Cardiac septum (tissue), 1 donor: ENCODE measurements at places on chromosomes 3 and 15. TPM values are rescaled to one million over a fixed set of nuclear protein-coding genes. Genes with fewer than 3 reads are reported as not detected.

ERICH6 gene
- total RNA-seq, result 0.19 TPM

GRCh38 chr3:168876346-168877035 lies 780.8 kb upstream of the GOLIM4 start:
- no peak for DNase-seq

GRCh38 chr15:59833366-59833765 lies 144.2 kb upstream of the BNIP2 start:
- no peak for DNase-seq

DNA sequence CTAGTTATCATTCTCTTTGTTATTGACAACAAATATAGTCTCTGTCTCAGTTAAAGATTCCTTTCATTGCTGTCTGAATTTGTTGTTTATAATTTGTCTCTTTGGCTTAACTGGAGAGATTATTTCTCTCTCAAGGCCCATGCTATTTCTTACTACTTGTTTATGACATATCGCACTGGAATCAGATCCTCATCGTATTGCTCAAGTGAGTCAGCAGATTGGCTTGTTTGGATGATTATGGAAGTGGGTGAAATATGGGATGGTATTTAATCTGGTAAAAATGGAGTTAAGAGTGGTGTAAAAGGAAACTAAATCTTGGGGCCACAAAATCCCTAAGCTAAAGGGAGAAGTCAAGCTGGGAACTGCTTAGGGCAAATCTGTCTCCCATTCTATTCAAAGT lies 613.1 kb downstream of the SI start:
- DNase-seq, result no peak

ERC2 gene
- total RNA-seq, result 6.2 TPM

- DNase-seq, result no peak
Measured at GRCh38 chr3:112464264-112464663, 35.0 kb downstream of the BTLA start.

GRCh38 chr3:125418306-125418705 lies 43.2 kb upstream of the ZNF148 start:
- DNase-seq, result no peak

GRCh38 chr3:42520336-42520735 lies 17.9 kb downstream of the VIPR1 start:
- no peak for DNase-seq

- no peak for DNase-seq
Measured at GRCh38 chr3:119175872-119176756, 2.7 kb downstream of the UPK1B start.

- DNase-seq, result no peak
Measured at GRCh38 chr3:126445506-126445905, 30.2 kb downstream of the ZXDC start.

DNA sequence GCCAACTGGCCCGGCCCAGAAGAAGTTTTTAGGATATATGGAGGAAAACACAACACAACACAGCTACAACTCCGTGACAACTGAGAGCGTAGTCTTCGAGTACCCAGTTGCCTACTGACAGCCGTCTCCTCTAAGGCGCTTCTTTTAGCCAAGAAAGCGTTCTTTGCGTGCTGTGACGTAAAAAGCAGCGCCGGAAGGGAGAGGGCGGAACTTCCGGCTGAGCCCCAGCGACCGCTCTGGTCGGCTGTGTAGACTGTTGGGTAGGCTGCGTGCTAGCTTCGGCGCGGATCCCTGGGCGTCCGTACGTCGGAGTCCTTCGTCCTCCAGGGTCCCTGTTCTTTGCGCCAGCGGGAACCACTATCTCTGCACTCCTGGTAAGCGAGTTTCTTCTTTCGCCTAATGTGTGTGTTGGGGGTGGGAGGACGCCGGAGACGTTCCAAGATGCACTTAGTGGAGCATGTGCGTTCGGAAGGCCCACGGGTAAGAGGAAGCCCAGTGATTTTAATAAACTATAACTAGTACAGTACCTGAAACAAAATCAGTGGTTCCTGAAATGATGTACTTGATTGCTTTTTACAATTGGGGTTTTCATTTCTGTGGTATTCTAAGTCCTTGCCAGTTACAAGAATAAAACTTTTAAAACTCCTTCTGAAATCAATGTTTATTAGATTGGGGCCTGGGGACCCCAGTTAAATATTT lies at the start of gene TRMT10C:
TSS of gene TRMT10C (plus strand) at position 239 of the 699 bp plus-strand sequence. CDS start 2,914 bp downstream, outside the sequence.
- DNase-seq, result peak; percentile 97

SLC24A5 gene
- not detected for total RNA-seq

DNA sequence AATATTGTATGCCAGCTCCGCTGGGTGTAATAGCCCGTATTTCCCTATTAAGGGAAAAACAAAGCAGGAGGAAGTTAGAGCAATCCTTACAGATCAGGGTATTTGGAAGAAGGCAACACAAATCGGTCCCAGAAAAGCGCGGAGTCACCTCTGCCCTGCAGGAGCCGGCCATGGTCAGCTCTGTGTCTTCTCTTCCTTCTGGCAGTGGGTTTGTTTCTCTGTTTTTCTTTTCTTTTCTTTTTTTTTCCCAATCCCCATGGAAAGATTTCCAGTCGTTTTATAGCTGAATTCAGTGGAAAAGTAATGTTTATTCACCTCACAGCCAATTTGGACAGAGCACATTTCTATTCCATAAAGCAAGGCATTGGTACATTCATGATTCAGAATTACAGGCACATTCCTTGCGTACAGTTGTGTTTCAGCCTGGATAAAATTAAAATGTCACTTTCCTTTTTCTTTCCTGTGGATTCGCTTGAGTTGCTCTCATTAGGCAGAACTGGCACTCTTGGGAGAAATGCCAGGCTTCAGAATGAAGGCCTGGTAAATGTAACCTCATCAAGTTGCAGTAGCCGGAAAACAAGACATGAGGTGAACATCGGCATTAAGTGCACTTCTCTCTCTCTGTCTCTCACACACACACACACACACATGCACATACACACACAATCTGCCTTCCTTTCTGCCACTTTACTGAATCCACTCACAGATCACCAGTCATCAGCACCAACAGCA lies 204.5 kb upstream of the UBE2E1 start:
- DNase-seq, result no peak

DNA sequence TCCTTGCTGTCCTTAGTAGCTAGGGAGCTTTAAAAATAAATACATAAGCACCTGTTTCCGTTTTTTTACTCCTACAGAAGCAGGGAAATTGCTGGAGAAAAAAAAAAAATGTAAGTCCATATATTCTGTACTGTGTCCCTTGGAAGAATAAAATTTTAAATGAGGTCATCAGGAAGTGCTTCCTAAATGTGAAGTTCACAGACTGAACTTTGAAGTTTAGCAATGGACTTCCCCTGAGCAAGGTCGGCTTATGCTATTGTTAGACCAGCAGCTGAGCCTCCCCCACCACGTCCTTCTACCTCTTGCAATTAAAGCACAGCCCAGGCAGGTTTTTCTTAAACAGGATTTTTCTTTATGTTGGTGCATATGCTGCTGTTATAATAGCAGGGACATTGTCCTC lies 26.3 kb downstream of the LIPC start:
- no peak for DNase-seq

DNA sequence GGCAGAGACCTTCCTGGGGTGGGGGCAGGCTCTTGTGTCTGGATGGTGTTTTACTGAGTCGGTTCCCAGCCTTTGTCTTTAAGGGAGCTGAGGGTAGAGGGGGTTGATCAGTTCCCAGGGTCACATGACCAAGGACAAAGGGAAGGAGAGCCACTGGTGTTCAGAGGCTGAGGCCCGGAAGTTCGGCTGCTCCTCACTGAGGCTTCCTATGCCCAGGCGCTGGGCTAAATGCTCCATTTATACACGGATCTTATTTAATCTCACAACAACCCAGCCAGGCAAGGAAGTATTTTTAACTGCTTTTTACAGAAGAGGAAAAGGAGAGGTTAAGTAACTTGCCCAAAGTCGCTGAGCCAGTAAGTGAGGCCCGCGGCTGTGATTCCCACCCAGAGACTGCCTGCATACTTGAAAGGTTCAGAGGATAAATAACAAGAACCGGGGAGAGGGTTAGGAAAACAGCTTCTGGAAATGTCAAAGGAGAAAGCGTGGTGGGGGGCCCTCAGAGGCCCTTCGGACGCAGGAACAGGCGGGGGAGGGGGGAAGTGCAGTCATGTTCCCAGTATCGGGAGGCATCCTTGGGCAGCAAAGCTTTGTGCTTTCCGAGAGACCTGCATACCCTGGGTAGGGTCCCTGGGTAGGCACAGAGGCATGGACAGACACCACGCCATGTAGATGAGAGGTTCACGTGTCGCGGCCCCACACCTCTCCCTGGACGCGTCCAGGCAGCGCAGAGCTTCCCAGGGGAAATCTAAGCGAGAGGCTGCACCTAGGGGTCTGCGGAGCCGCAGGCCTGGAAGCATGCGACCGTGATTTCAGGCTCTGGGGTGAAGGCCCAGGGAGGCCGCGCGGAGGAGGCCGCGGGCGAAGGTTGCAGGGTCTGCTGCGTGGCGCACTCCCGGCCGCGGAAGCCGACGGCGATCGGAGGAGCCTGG lies 21.3 kb downstream of the EPHB3 start:
- no peak for DNase-seq

GOLGA8T gene
- total RNA-seq, result 1.6 TPM

GRCh38 chr15:31324806-31325594 lies 1.6 kb upstream of the KLF13 start:
- no peak for DNase-seq

DNA sequence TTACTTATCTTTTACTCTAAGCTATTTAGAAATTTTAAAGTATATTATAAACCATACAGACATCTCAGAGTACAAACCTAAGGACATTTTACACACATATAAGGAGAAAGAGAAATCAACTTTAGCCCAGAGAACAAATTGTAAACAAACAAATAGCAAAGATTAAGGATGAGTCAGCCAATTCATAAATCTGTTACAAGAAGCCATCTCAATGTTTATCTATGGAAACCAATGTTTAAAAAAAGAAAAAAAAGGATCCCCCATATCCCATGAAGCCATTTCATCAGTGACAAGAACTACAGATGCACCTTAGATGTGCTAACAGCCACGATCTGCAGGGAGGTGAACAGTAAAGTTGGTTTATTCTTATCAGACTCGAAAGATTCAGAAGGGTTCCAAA lies 437.1 kb downstream of the SHQ1 start:
- DNase-seq, result no peak

- DNase-seq, result no peak
Measured at GRCh38 chr3:171377859-171378258, 82.3 kb downstream of the TNIK start.

DNA sequence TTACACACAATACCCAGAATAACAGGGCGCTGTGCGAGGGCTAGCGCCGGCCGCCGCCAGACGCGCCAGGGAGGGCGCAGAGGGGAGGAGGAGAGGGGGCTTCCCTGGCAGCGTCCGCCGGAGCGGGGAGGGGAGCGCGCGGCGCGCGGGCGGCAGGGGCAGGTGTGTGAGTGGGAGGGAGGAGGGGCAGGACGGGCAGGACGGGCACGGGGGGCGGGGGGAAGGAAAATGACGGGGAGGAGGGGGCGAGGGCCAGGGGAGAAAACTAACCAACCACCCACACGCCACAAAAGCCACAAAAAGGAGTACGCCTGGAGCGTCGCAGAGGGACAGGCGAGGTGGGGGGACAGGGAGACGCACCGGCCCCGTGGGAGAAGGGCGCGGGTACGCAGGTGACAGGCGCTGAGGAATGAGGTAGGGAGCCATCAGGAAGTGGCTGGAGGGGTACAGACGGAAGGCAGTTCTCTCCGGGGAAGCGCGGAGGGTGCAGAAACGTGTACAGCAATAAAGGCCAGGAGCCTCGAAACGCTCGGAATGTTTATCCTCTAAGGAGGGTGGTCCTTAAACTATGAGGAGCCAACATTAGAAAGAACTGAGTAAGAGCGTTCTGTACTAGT lies 610 bp upstream of the SATB1 start:
- DNase-seq, result peak; percentile 83

RNU5B-1 gene
- 29.8 TPM for total RNA-seq

- DNase-seq, result no peak
Measured at GRCh38 chr3:139778682-139779233, 101.0 kb upstream of the NMNAT3 start.

DNA sequence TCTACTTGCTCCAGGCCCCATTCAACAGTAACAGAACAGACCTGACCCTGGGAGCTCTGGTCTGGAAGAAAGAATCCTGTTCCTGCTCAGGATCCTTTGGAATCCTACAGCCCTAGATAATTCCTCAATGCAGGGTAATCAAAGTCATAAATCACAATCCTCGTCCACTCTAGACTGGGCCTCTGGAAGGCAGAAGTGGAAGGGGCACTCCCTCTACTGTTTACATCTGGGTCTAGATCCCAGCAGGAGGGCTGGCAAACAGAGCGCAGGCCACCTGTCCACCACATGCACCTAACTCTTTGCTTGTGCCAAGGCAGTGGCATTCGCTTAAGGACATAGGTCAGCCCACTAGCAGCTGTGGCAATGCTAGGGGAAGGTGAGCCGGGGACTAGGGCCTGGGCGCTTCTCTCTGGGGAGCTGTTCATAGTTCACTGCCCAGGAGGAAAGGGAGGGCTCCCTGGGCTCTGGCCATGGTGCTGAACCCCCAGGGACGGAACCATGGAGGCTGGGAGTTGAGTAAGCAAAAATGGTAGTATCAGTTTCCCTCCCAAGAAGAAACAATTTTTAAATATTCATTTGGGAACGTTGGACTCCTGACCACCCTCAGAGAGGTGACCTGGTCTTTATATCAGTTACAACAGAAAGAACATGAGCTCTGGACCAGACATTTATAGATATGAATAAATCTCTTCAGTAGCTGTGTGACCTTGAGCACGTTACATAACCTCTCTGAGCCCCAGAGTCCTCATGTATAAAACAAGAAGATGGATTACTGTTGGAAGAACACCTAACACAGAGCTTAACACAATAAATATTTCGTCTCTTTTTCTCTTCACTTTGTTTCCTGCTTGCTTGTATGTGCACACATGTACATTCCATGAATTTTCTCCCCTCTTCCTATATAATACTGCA lies 90.2 kb downstream of the NTRK3 start:
- DNase-seq, result no peak

GRCh38 chr3:8576841-8577571 lies 67.6 kb downstream of the SSUH2 start:
- DNase-seq, result peak; percentile 67

DNA sequence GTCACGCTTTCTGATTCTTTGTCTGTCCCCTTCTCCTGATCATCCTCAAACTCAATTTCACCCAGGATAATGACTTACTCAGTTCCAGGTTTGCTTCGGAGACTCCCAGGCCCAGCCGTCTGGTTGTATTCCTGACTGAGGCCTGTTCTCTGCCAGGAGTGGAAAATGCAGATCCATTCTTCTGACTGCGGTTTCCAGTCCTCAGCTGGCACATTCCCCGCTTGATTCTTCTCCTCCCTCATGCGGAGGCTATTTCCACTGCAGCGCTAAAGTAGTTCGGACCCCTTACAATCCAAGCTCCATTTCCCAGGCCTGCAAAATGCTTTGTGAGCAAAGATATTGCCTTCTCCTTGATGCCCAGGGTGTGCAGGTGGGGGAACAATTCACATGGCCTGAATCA lies 47.2 kb upstream of the GALNT15 start:
- no peak for DNase-seq

DNA sequence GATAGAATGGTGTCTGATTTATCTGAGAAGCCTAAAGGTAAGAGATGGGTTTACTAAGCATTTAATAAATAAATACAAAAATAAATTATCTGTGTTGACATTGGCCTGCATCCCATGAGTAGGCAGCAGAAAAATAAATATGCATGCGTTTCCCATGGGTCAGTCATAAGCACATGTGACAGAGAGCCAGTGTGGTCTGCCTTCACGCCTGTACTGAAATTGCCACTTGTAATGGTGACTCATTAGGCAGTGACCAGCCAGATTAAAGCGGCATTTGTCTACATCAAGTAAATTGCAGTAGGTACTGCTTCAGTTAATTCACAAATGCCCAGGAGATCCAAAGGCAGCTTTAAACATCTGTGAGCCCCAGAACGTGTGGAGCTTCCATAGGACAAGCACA lies 399.6 kb downstream of the NAALADL2 start:
- DNase-seq, result no peak
